GOT3 (cell line): ENCODE measurements at places on chromosomes 5 and 9.

DNA sequence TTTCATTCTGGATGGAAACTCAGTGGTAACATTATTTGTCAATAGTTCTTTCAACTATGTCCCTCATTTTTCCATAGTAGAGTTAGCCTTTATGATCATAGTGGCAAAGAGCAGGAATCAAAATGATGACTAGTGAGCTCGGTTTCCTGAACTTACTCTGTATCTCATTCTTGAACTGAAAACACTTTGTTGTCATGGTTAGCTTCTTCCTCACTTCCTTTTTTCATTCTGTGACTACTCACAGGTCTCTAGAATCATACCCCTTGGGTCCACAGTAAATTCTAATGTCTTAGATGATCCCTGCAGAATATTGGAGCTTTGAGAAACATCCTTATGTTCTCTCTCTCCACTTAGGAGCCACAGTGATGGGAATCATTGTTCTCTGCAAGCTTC is 29.4 kb upstream of the RECK start:
- no peak for DNase-seq

- DNase-seq: no peak
These were observed 445.0 kb upstream of the TRPC7 start for GRCh38 chr5:136810261-136810801.

DNA sequence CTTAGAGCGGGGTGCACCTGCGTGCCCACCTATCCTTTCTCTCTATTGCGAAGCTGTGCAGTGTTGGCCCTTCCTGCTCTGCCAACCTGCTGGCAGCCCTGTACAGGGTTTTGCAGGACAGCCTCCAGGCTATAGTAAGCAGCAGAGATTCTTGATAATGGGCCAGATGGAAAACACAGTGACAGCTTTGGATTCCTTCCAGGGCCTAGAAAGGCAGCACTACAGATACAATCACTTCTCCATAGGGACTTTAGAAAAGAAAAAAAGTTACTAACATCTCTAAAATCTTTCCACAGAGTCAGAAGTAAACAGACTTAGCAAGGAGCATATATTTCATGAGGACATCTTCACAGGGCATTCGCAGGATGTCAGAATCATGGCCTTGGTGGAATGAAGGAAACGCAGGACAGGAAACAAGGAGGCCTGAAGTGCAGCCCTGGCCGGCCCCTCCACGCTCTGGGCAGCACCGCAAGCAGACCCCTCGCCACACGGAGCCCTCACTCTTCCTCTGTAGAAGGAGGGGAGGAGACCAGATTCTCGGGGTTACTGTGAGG is 172.1 kb upstream of the GAS1 start:
- no peak for DNase-seq

DNA sequence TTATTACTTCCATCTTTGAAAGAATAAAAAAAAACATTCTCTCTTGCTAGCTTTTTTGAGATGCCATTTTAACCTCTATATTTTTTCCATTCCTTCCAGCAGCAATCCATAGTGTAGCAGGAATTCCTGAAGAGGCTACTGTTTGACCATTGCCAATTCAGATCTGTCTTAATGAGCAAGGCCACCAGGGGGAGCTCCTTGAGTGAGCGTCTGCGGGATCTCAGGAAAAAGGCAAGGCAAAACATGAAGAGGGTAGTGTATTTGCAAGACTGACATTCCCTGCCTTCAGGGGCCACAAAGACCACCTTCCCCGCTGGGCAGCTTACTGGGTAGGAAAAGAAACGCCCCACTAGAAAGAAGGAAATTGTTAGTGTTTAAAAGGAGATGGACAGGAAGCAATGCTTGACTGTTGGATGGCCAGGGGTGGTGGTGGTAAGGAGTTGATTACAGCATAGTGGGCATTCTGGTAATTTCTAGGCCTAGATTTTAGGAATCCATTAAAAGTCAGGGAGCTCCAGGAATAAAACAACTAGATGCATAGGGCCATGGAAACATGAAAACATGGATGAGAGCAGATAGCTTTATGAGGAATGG is 206.6 kb upstream of the HAPLN1 start:
- DNase-seq: no peak

GRCh38 chr5:115543365-115544042 is 1.1 kb downstream of the FEM1C start:
- DNase-seq: no peak

- no peak for DNase-seq
These were observed 7.1 kb downstream of the SPRY4 start for GRCh38 chr5:142317753-142318152.

DNA sequence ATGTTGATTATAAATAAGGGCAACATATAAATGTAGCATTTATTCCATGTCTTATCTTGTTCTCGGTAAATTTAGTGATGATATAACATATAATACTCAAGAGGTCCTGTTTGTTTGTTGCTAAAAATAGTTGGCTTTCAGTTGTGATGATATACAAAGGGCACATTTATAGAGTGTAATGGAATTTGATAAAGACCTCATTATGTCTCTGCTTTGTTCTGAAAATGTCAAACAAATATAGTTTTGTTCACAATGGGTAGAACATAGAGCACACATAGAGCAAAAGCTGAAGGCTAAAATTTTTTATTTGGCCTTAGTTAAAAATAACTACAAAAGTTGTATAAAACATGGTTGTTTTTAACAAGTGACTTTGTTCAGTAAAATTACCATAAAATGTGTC is 477.1 kb upstream of the SMC2 start:
- DNase-seq: no peak

DNA sequence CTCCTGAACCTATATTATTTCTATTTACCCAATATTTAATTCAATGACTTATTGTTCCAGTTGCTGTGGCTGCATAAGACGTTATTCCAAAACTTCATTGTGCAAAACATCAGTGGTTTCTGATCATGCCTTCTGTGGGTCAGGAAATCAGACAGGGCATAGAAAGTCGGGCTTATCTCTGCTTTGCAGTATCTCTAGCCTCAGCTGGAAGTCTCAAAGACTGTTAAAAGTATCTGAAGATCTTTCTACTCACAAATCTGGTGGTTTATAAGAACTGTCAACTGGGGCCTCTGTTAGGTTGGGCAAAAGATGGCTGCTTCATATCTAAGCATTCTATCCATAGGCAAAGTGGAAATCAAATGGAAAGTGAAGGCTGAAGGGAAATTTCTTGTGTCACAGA is 687.7 kb upstream of the ARRDC3 start:
- DNase-seq: no peak

GRCh38 chr5:179530069-179530998 is 20.0 kb upstream of the RUFY1 start:
- DNase-seq: no peak

DNA sequence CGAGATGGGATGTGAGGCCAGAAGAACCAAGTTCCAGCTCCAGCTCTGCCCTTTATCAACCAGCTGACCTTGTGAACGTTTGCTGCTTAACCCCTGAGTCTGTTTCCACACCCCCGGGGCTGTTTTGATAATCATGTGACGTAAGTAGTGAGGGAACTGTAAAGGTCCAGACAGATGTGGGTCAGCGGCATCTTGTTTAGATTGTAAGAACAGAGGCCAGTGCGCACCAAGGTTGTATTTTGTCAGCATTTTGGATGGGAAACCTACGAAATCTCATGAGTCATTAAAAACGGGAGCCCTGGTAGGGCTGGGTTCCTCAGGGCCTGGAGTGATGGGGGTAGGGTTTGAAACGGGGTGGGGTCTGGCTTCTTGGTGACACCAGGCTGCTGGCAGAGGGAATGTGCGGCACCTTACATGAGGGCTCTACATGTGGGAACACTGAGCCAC is 13.8 kb upstream of the COL15A1 start:
- DNase-seq: no peak

DNA sequence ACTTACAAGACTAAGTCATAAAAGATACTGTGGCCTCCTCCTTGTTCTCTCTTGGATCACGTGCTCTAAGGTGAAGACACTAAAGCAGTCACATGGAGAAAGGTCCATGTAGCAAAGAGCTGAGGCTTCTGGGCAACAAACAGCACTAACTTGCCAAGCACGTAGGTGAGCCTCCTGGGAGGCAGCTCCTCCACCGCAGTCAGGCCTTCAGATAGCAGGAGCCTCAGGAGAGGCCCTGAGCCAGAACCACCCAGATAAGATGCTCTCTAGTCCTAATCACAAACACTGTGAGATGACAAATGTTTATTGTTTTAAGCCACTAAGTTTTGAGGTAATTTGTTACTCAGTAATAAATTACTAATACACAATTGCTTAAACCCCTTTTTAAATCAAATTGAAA is 38.0 kb downstream of the WDR41 start:
- no peak for DNase-seq

DNA sequence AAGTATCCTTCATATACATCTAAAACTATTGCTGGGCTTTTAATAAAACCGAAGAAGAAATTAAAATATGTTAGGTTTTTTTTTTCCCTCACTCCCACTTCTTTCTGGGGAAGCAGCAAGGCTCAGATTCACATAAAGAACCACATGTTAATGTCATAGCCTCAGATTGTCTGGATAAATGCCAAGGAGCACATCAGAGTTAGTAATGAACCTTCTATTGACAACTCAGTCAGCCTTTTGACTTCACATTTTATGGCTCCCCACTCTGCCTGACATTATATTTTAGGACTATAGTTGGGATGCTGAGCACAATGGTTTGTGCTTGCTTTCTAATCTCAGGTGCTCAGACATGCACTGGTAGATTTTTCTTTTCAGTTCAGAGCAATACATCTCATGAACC is 21.8 kb downstream of the DMAC1 start:
- DNase-seq: no peak

GRCh38 chr5:141883184-141883891 is 5.1 kb upstream of the PCDH1 start:
- DNase-seq: no peak

DNA sequence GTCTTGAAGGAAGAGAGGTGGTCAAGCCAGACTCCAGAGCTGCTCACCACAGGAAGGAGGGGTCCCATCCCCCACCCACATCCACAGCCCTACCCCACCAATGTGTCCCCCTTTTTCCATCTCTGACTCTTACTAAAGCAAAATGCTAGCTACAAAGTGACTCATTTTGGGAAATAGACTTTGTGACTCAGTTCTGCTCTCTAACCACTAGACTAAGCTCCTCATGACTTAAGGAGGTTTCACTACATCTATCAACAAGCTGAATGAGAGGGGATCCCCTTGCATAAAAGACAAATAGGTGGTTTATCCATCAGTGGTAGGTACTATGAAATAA is 35.1 kb upstream of the ADRB2 start:
- no peak for DNase-seq

DNA sequence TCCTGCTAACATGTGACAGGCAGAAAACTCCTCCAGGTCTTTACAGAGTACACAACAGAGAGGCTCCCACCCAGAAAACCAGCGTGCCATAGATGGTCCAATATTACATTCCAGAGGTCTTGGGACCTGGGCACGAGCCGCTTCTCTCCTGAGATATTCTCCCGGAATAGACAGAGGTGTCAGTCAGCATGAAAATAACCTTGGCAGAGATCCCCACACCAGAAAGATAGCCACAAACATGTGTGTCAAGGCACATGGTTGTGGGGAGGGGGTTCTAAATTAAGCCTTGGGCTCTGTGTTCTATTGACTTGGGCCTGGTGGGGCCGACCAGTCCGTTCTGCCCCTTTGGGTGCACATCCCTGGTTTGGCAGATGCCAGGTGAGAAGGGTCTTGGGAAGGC is 78.4 kb downstream of the BOD1 start:
- no peak for DNase-seq

GRCh38 chr9:127927201-127927987 is 3.2 kb downstream of the PIP5KL1 start:
- no peak for DNase-seq

- no peak for DNase-seq
These were observed 3.9 kb downstream of the EXOC3 start for GRCh38 chr5:446883-447263.

GRCh38 chr9:76153902-76154629 is 240.2 kb downstream of the RFK start:
- no peak for DNase-seq

DNA sequence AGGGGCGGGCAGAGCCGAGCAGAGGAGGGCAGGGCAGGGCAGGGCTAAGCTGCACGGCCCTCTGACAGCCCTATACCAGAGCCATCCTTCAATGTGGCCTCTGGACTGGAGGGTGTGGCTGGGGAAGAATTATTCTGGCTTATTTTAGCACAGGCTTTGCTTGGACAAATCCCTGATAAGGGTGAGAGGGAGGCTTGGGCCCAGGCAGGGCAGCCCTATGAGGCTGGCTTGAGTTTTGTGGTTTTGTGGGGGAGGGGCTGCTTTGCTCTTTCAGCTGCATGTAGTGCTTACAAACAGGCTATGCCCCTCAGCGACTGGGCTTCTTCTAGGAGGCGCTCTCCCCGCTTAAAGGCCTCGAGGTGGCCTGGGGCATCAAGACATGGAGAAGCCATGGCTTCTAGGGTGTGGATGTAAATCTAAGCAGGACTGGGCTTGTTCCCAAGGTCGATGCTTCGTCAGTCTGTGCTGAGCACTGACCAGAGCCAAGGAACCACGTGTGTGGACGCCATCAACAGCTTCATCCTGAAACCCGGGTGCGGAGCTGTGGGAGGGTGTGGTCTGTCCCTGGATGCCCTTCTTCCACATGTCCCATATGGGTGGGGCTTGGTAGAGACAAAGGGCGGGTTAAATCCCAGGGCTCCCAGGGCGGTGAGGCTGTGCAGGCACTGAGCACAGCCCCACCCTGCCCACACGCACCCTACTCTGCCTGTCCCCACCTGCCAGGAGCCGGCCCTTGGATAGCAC is 45.7 kb upstream of the IPPK start:
- DNase-seq: no peak

DNA sequence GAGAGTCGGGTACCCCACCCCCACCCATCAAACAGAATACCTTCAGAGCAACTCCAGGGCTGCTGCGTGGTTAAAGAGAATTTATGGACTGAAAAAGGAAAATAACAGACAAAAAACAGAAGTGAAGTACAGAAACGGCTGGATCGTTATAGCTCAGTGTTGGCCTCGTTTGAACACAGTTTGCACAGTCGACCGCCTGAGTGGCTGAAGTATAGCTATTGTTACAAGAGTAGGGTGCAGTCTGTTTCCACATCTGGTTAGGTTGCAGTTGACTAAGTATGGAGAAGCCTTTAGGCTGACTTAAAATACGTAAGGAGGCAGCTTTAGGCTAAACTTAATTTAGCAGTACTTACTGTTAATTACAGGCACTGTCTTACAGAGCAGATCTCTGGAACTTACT is 121.2 kb downstream of the GCNT1 start:
- DNase-seq: no peak
